GOT3 (cell line): ENCODE measurements at places on chromosomes 2 and 18.

DNA sequence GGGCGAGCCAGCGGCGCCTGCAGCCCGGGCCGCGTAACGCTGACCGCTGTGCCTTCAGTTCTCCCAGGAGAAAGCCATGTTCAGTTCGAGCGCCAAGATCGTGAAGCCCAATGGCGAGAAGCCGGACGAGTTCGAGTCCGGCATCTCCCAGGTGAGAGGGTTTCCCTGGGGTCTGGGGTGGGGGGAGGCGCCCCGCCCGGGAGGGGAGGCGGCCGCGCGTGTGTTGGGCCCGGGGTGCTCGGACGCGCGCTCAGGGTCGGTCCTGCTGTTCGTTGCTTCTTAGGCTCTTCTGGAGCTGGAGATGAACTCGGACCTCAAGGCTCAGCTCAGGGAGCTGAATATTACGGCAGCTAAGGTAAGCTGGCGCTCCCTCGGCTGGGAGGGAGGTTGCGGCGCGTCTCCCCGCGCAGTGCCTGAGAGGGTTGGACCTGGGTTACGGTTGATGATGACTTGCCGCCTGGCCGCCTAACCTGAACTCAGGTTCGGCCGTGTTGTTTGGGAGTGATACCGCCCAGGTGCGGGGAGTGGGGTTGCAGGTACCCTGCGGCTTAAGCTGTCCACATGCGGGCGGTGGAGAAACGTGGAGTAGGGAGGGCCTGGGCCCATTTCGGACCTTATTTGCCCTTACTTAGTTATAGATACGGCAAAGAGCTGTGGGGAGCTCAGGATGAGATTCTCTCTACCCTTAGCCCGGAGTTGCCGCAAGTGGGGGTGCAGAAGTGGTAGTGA is 638 bp downstream of the RPS7 start:
- DNase-seq: no peak

GRCh38 chr2:10141736-10142639 is 19.4 kb downstream of the RRM2 start:
- no peak for DNase-seq

DNA sequence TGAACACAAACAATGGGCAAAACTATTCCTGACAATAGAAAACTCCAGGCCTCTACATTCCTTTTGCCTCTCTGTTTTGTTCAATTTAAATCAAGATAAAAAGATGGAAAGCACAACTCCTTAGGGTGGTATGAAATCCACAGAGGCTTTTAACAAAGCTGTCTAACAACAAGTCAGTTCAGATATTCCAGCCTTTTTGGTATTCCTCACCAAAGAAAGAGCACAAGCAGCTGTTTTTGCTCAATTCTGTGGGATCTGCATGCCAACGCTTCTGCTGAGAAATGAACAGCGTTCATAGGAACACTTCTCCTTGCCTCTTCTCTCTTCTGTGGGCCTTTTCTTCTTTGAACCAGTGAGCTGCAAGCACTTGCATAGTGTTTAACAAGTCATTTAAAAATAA is 411.6 kb upstream of the TCF4 start:
- no peak for DNase-seq

GRCh38 chr2:234218266-234219045 is 168.0 kb downstream of the SPP2 start:
- DNase-seq: no peak

GRCh38 chr2:207397917-207398655 is 131.7 kb upstream of the CREB1 start:
- no peak for DNase-seq

GRCh38 chr2:128310761-128311160 is 7.9 kb downstream of the HS6ST1 start:
- DNase-seq: no peak

- no peak for DNase-seq
Measured at GRCh38 chr2:47735912-47736311, 47.0 kb upstream of the MSH6 start.

GRCh38 chr2:51997571-51997970 is 965.6 kb upstream of the NRXN1 start:
- no peak for DNase-seq

GRCh38 chr2:240538031-240538780 is 19.6 kb downstream of the ANKMY1 start:
- no peak for DNase-seq

- DNase-seq: no peak
Measured at GRCh38 chr2:179818546-179818945, 42.9 kb downstream of the ZNF385B start.

- DNase-seq: no peak
Measured at GRCh38 chr18:61362511-61362910, 29.3 kb downstream of the CDH20 start.
